ENCODE measurements at places on chromosomes 3 and 15.

- peak; percentile 82 for DNase-seq
Measured at GRCh38 chr15:62444104-62445022, 279.3 kb upstream of the C2CD4B start.

DNA sequence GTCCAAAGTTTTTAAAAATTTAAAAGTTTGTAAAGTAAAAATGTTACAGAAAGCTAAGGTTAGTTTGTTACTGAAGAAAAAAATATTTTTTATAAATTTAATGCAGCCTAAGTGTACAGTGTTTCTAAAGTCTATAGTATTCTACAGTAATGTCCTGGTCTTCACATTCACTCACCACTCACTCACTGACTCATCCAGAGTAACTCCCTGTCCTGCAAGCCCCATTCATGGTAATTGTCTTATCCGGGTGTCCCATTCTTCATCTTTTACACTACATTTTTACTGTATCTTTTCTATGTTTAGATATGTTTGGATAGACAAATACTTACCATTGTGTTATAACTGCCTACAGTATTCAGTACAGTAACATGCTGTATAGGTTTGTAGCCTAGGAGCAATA lies 36.7 kb upstream of the ATP10A start:
- no peak for DNase-seq

DNA sequence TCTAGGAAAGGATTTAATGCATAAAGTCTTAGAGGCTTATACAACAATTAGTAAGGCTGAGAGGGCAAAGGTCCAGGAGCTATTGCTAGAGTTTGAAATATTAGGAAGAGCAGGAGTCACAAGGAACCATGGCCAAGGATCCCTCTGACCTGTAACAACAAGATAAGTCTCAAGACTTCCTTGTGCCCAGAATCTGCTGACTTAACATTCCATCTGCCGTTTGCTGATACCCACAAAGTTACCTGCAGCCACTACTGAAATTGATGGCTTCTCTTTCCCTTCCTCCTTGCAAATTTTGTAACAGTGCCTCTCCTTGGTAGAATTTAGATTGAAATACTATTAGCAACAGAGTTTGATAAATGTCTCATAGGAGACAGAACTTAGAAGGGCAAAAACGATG lies 4.7 kb upstream of the MYEF2 start:
- DNase-seq: no peak

DNA sequence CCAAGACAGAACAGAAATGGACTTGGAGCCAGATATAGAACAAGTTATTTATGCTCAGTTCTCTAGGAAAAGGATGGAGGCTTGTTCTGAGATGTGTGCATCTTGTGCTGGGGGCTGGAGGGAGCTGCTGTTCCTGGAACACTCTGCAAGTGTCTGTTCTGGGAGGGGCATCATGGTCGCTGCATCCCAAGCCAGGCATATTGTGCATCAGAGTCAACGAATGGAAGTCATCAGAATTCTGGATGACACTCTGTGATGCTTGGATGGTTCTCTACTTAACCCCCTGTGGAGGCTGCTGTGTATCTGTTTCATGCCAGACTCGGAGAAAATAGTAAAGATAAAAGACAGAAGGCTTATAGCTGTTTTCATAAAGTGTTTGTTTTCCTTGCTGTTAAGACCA lies 34.7 kb downstream of the RPL22L1 start:
- no peak for DNase-seq

DNA sequence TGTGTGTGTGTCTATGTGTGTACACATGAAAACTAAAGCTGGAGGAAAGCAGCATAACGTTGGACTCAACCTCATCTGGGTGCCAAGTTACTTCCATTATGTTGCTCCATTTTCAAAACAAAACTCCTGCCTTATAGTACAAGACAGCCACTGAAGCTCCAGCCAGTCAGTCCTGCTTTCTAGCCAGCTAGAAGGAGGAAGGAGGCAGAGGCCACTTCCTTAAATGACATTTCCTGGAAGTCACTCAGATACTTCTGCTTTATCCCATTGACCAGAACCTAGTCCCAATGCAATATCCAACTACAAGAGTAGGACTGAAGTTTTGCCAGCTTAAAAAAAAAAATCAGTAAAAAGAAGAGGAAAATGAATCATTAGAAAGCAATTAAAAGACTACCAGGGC lies 31.7 kb downstream of the CADPS start:
- no peak for DNase-seq

DNA sequence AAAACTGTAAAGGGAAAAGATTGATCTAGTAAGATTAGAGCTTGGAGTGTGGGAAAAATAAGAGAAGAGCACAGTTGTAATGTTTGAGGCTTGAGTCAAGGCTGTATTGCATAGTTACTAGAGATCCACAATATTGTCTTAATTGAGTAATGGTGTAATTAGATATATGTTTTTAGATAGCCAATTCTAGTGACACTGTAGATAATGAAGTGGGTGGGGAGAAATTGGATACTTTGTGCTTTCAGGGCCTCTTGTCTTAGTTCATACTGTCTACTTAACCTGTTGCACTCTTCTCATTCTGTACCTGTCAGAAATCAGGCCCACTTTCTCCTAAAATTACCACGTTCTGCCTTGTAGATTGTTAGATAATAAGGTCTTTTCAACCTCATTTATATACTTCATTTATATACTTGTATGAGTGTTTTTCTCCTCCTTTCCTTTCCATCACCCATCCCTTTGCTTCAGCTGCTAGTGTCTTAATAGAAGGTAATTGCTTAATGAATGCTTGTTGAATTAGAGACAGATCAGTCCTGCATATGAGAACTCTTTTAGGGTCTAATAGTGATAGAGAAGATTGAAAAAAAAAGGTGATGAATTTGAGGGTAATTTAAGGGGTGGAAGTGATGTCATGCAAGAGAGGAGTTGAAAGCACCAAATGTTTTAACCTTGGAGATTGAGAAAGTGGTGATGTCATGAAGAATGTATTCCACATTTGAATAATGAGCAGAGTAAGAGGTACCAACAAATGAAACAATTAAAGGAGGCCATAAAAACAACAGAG lies 32.0 kb downstream of the PIK3CA start:
- DNase-seq: no peak

GRCh38 chr15:68719672-68720071 lies 101.0 kb downstream of the ANP32A start:
- no peak for DNase-seq

- no peak for DNase-seq
Measured at GRCh38 chr15:101031213-101031612, 112.1 kb downstream of the LRRK1 start.

- no peak for DNase-seq
Measured at GRCh38 chr15:99561476-99562230, 4.1 kb upstream of the MEF2A start.

DNA sequence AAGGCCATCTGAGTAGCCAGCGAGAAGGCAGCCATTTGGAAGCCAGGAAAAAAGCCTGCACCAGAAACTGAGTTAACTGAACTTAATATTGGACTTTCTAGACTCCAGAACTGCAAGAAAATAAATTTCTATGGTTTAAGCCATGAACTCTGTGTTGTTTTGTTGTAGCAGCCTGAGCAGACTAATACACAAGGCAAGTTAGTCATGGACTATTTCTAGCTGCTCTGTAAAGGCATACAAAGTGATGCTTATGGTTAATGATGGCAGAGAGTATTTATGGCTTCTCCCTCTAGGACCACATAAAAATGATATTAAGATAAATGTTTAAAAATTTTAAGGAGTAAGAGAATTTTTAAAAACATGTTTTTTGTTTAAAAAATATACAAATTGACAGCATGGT lies 37.1 kb downstream of the PROS1 start:
- DNase-seq: no peak

- DNase-seq: no peak
Measured at GRCh38 chr3:197008436-197009209, 21.0 kb downstream of the MELTF start.

DNA sequence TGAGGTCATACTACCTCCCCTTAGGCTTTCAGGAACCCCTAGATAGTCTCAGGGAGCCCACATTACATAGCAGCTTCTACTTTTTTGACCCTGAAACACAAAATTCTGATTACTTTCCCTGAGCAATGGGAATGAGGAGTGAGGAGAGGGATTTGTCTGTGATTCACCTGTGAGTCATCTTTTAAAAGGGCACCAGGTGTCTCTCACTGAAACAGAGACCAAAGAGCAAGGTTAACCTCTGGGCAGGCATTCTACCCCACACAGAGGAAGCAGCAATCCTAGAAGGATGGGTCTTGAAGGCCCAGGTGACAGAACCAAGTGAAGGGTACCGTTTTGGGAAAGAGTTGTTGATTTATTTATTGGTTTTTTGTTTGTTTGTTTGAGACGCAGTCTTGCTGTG lies 31.1 kb upstream of the UBE2E2 start:
- no peak for DNase-seq

DNA sequence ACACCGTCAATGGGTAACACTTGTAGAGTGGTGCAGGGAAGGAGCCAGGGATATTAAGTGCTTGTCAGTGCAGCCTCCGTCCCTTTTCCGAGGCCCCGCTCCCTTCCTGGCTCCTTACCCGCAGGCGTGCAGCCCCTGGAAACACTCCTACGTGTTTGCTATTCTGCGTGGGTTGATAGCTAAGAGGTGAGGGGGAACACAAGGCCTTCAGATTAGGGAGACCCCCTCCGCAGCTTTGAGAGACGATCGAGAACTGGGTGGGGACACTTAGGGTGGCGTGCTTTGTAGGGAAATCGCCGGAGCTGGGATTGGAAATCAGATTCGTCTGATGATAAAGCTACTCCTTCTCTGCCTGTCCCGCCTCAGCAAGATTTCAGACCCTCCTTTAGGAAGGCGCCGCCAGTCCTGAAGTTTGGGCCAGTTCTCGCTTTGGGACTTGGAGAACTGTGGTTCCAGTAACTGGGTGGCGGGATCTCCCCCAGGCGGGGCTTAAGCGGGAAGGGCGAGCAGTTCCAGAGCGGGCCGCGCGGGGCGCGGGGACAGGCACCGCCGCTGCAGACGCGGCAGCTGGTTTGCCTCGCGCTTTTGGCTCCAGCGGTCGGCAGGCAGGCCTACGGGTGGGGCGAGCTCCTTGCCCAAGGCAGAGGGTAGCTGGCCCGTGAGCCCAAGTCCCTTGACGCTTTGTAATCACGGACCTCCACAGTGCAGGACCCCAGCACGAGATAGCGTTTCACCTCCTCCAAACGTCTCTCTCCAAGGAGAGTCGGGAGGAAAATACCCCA lies 8.0 kb upstream of the FAM107A start:
- no peak for DNase-seq
